ENCODE measurements at places on chromosomes 12 and 14.

GRCh38 chr14:22513066-22513812 is 75.8 kb downstream of the DAD1 start:
- no peak for DNase-seq

- no peak for DNase-seq
Observed at GRCh38 chr14:36944307-36945010, 227.9 kb downstream of the SLC25A21 start.

DNA sequence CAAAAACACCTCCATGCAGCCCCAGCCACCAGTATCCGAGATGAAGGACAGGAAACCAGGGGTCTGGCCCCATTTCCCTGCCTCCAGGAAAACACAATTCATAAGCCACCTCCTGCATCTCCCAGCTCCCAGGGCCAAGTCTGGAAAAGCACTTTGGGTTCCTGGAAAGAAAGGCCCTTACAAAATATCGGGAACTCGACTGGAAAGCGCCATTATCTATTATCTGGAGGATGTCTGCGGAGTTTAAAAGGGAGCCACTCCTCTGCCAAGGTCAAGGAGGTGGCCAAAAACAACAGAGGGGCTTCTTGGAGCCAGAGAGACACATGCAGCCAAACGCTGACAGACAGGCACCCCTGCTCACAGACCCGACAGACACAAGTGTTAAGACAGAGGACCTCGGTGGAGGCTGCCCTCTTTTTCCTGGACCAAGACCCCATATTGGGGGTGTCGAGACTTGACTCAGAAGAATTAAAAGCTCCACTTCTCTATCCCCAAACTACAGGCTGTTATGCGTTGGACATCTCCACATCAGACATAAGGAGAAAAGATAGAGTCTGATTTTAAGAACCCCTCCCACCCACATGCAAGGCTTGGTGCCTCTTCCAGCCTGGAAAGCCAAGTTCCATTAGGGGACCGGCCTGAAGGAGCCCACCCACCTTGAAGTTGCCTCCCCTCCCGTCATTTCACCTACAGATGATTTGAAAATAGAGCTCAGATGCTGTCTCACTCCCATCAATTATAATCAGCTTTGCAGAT is 9.6 kb downstream of the ACTN1 start:
- DNase-seq: no peak

GRCh38 chr14:102182936-102183619 is 43.4 kb downstream of the WDR20 start:
- no peak for DNase-seq

DNA sequence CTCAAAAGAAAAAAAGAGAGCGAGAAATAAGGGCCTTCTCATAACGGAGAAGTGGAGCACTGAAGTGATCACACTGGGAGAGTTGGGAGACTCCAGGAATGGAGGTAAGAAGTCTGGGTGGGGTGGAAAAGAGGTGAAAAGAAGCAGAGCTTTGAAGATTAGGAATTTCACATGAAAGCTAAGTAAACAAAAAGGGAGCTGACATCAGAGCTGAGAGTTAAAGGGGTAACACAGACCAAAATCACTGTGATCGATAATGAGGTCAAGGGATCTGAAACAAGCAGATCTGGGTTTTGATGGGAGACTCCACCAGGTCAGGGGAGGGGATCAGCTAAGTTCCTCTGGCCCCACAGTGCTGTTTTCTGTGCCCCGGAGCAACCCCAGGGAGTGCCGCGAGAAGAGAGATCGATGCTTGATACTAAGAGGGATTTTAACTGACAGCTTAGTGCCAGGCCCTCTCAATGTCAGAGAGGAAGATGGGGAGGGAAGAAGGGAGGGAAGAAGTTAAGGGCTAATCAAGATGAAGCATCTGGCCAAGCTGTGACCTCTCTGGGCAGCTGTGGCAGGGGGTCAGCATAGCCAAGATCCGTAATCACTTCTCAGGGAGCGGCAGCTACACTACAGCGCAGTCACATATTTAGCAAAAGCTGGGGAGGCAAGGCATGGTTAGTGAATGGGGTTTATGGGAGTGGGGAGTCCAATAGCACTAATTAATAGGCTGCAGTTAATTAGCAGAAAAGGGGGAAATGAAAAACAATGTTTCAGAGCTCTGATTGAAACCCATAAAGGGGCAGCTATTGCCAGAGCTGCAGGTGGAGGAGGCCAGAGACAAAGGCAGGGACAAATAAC is 8.0 kb downstream of the AQP6 start:
- DNase-seq: no peak

GRCh38 chr12:131055093-131055465 is 101.4 kb downstream of the ADGRD1 start:
- DNase-seq: no peak

- no peak for DNase-seq
Observed at GRCh38 chr12:110668480-110669192, 20.3 kb downstream of the HVCN1 start.

DNA sequence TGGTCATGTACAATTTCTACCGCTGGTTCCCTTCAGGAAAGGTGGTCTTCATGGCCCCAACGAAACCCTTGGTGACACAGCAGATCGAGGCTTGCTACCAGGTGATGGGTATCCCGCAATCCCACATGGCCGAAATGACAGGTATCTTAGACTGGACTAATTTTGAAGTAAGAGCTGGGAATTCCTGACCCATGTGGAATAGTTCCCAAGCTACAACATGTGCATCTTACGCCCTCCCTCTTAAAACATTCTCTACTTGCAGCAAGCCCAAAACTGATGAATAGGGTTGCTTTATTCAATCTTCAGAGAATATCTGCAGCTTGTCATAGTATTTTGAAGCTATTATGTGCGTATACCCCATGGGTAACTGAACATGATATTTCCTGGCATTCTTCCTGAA is 669 bp downstream of the FANCM start:
- no peak for DNase-seq

DNA sequence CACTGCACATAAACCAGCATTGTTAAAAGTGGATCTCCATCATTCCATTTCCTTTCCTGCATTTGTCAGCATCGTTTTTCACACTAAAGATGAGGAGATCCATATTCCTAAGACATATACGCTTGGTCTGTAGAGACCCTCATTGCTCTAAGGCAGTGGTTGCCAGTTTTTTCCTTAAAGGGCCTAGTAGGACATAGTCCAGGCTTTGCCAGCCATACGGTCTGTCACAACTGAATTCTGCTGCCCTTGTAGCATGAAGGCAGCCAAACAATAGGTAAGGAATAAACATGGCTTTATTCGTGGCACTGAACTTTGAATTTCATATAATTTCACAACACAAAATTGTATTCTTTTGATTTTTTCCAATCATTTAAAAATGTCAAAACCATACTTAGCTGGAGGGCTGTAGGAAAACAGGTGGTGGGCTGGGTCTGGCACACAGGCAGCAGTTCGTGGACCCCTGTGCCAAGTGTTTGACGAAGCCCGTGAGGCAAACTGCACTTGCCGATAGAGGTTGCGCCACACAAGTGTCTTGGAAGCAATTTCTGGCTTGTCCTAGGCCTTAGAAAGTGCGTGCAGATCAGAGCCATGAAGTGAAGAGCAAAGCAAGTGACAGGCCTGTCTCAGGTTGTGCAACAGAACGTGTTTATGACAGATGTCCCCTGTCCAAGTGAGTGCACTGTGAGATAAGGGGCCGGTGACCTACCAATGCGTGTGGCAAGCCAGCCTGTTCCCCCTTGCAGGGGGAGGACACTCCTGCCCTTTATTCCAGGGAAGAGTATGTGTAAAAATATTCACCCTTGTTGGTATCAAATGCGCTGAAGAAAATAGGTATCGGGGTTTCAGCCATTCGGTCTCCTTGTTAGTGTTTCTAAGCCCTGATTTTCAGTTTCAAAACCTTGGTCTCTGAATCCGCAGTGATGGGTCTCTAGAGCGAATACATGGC is 916 bp upstream of the CHPT1 start:
- no peak for DNase-seq

- no peak for DNase-seq
Observed at GRCh38 chr14:52790756-52791222, 618 bp downstream of the GNPNAT1 start.

GRCh38 chr14:54686871-54687749 is 120.2 kb downstream of the SAMD4A start:
- DNase-seq: no peak

GRCh38 chr12:8572507-8572906 is 31.8 kb upstream of the CLEC4E start:
- no peak for DNase-seq

DNA sequence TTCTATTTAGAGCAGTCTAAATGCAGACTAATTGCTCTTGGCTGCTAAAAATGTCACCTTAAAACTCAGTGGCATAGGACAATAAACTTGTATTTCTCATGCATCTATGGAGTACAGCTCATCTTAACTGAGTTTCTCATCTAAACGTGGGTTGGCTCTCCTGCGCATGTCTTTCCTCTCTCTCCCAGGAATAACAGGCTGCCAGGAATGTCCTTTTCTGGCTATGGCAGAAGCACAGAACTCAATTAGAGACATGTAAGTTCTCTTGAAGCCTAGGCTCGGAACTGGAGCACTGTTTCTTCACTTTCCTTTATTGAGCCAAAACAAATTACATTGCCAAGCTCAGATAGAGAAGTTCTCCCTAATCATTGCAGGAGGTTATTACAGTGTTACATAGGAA is 722.3 kb upstream of the FLRT2 start:
- DNase-seq: no peak

GRCh38 chr12:77325511-77326236 is 260.3 kb upstream of the E2F7 start:
- no peak for DNase-seq

DNA sequence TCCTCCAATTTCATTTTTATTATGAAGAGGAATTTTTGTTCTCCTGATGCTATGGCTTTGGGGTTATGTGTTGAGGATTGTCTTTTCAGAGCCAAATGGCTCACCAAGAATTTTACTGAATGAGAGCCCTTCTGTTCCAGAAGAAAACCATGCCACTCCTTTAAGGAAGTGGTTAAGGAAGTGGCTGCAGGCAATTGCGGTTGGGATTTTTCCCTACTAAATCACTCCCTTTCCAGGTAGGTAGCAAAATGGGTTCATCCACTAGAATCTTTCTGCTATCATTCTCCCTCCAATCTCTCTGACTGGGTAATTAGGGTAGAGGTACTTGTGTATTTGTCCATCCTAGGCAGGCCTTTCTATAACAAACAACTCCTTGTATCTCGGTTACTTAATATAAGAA is 163.1 kb downstream of the TTC8 start:
- DNase-seq: no peak

- no peak for DNase-seq
Observed at GRCh38 chr12:80154261-80154660, 54.9 kb downstream of the OTOGL start.

DNA sequence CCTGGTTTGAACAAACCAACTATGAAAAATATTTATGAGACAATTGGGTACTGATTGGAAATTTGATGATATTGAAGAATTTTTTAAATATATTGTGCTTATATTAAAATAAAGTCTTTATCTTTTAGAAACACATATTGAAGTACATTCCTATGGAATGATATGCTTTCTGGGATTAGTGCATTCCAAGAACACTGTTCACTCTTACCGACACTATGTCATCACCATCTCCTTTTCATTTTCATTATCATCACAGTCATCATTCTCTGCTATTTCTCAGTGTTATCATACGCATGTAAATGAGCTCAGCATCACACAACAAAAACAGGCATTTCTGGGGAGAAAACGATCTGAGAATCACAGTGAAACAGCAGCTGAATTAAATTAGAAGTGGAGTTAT is 513.3 kb upstream of the CCDC196 start:
- DNase-seq: no peak

- DNase-seq: no peak
Observed at GRCh38 chr12:122116707-122117535, 38.4 kb downstream of the MLXIP start.

- no peak for DNase-seq
Observed at GRCh38 chr14:74577247-74577947, 34.6 kb downstream of the LTBP2 start.

DNA sequence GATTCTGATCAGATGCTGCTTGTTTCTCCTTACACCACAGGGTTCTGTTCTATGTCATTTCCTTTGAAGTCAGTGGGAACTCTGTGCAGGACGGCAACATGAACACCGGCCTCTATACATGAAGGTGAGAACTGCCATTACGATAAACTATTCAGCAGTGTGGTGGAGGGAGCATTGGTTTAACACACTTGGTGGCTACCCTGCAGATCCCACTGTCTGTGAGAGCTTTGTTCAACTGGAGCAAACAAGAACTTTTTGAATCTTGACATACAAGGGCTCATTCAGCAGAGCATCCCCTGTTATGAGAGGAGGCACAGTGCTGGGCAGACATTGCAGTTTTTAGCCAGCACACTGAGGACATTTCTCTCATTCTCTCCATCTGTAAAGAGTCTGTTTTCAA is 10.7 kb upstream of the FRS2 start:
- no peak for DNase-seq

DNA sequence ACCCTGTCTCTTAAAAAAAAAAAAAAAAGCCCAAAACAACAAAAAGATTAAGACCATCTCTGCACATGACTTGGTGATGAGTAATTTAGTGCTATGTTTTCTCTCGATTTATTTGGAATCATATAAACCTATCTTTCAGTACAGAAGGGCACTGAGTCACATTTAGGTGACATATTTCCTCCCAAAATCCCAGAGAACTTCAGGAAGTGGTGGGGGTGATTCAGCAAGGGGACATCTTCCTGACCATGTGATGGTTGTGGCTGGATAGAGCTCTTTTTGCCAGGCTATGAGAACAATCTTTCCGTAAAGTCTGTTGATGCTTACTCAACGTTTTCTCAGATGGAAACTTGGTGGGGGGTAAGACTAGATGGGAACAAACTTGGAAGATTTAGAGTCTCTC is 50.0 kb downstream of the PPFIBP1 start:
- DNase-seq: no peak

DNA sequence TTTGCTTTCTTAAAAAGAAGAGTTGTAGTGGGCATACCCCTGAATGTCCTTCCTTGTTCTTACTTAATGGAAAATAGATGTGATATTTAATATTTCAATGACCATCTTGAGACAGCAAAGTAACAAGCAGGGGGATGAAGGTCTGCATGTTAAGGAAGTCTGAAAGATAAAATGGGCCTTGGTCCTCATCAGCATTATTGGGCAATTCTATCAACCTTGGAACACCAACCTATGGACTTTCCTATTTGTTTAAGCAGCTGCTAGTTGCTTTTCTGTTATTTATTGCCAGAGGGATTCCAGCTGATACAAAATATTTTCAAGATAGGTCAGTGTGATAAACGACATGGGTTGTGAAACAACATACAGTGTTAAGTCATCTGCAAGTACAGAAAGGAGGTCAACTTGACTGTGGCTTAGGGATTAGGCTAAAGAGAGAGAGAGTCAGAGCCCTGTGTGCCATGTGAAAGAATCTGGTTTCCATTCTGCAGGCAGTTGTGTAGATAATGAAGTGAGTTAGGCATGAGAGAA is 16.4 kb upstream of the A2M start:
- DNase-seq: no peak

- no peak for DNase-seq
Observed at GRCh38 chr12:109098183-109098604, 797 bp downstream of the UNG start.

- no peak for DNase-seq
Observed at GRCh38 chr12:92506891-92507290, 195.9 kb upstream of the PLEKHG7 start.

- no peak for DNase-seq
Observed at GRCh38 chr14:89032086-89032649, 207.7 kb downstream of the TTC8 start.
